ENCODE measurements at places on chromosomes 1 and 21.

GRCh38 chr1:224170748-224171478 lies 12.1 kb upstream of the DEGS1 start:
- no peak for DNase-seq

GRCh38 chr1:84376000-84376910 lies 22.0 kb upstream of the DNASE2B start:
- DNase-seq: no peak

DNA sequence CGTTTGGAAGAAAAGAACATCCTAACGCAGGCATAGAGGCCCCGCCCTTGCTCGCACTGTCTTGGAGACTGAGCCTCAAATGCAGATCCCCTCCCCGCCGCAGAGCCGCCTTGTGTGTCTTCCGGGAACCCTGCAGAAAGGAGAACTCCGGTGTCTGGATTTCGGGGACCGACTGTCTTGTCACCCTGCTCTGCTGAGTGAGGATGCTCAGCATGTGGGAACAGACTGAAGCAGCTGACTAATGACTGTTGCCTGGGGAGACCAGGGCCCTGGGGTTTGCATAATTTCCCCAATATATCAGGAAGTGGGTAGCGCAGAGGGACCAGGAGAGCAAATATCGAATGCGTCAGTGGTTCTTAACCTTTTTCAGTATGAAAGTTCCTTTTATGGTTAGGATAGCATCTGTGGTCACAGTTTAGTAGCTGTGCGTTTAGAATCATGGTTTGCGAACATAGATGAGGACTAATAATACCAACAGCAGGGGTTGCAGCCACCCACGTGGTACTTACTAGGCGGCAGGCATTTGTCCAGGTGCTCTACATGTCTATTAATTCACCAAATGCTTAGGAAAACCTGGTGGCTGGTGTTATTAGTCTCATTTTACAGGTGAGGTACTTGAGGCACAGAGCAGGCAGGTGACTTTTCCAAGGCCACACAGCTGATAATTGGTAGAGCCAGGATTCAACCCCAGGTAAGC lies 14.3 kb downstream of the GPR137B start:
- no peak for DNase-seq

GRCh38 chr1:45473302-45473701 lies 17.7 kb downstream of the TESK2 start:
- DNase-seq: no peak

DNA sequence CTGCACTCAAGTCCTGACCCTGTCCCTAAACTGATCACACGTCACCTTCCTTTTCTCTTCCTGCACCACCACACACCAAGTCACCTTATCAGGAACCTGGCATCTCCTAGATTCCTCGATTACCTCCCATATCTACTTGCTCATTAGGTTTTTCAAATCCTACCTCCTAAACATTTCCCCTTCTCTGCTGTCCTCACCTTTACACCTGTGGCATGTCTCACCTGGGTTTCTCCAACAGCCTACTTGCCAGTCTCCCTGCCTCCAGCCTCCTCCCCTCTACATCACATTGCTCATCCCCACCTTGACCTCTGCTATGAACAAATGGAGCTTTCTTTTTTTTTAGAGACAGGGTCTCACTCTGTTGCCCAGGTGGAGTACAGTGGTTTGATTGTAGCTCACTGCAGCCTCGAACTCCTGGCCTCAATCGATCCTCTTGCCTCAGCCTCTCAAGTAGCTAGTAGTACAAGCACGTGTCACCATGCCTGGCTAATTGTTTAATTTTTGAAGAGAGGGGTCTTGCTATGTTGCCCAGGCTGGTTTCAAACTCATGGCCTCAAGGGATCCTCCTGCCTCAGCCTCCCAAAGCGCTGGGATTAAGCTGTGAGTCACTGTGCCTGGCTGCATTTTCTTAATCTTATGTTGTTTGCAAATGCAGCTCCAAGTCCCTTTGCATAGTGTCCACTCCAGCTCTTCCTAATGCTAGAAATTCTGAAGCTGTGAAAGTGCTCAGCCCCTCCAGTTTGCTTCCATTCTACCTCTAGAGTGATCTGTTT lies 6.3 kb downstream of the IGSF9 start:
- DNase-seq: no peak

DNA sequence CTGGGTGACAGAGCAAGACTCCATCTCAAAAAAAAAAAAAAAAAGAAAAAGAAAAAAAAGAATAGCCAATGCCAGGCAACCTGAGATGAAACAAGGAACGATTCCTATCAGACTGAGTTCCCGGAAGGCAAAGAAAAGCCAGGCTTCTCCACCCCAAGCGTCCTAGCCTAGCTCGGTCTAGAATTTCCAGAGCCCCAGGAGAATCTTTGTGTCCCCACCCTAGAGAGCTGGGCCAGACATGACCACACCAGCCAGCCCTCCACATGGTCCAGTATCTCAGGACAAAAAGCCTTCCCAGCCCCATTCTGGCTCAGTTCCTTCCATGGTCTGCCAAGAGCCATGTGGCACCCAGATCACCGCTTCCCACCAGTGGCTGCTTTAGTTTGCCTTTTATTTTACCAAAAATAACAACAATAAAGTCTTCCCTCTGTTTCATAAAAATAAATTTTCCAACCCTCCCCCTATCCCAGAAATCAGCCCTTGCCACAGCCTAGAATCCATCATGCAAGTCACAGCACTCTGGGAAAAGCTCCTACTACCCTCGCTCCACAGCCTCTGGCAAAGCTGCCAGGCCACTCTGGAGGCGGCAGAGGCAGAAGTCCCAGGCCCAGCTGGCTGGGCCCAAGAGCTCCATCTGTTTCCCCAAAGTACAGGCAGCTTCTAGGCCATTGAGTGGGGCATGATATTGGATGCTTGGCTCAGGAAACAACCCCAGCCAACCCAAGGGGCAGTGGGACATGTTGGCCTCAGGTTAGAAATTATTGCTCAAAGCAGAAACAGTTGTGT lies 3.5 kb upstream of the MKNK1 start:
- DNase-seq: no peak

DNA sequence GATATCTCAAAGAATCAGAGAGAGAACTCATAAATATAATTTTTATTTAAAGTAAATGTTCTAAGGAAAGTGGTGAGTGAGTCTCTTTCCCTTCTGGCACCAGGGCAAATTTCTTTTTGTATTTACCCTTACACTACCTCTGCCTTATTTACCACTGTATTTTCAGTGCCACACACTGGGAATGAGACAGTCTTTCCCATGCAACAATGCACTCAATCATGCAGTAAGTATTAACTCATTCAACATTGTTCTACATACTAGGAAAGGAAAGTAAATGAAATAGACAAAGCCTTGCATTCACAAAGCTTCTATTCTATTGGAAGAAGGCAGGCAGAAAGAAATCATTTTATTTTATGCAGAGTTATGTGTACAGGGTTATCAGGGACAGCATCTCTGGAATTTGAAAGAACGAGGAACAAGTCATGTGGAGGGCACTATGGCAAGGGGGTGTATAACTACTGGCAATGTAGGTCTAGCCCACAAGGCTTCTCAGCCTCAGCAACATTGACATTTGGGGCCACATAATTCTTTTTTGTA lies 129.8 kb upstream of the PRDX6 start:
- no peak for DNase-seq

- no peak for DNase-seq
These were observed 59.5 kb downstream of the KCNN3 start for GRCh38 chr1:154810571-154810970.

- no peak for DNase-seq
These were observed 386.3 kb downstream of the DISC1 start for GRCh38 chr1:232012773-232013386.

DNA sequence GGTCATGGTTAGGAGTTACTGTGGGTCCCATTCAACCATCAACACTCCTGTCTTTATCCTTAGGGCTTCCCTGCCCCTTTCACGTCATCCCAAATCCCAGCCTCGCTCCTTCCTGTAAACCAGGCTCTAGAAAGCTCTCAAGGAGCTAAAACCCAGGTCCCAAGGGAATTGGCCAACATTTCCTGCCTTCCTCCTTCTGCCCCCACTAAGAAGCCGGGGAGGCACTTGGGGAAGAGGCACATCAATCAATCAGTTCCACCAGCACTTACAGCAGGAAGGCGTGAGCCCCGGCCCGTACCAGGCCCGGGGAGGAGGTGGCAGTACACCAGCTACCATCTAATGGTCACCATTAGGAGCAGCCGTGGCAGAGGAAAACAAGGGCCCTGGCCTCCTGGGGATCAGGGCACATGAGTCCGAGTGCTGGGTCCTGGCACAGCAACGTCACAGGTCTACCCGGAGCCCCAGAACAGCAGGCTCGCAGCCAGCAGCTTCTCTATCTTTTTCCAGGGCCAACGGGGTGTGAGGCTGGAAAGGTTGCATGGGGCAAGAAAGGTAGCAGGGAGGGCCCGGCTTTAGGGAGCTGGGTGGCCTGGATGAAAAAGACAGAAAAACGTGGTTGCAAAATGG lies 108.6 kb downstream of the CASZ1 start:
- no peak for DNase-seq

DNA sequence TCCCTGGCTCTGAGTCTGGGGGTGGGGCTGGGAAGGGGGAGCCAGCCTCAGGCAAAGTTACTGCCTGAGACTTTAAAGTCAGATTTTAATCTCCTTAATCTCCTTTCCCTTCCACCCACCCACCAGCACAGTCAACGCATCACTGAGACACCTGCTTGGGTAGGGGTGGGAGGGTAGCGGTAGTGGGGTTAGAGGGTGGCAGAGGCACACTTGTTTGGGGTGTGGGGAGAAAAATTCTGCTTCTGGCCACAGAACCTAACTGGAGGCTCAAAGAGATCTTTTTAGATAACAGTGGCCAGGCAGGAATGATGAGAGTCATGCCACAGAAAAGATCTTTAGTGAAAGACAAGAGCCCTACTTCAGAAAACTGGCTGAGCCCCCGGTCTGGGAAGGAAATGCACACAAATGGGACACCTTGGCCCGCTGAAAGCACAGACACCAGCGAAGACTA lies 44.1 kb downstream of the CD247 start:
- no peak for DNase-seq

DNA sequence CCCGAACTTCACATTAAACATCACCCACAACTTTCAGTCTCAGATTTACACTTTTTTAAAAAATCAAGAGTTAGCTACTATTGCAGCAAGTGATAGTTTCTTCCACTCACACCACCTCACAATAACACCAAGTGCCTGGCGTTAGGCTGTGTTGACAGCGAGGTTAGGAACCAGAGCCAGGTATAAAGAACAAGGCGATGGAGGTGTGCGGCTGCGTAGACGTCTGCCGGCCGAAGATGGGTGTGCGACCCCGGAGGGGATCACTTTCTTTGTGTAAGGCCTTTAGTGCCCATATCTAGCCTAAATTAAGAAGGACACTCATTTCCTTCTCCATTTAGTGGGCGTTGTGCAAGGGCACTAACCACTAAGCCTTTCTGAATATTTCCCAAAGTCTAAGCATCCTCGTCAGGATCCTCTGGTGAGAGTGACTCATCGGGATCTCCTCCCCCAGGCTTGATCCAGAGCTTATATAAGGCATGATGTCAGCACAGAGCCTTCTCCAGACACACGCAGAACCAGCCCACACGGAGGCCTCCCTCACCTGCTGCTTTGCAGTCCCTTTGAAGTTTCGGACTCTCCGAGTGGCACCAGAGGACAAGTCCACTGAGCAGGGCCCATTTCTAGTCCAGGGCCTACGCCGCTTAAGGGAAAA lies 11.8 kb downstream of the NHLH2 start:
- DNase-seq: no peak

DNA sequence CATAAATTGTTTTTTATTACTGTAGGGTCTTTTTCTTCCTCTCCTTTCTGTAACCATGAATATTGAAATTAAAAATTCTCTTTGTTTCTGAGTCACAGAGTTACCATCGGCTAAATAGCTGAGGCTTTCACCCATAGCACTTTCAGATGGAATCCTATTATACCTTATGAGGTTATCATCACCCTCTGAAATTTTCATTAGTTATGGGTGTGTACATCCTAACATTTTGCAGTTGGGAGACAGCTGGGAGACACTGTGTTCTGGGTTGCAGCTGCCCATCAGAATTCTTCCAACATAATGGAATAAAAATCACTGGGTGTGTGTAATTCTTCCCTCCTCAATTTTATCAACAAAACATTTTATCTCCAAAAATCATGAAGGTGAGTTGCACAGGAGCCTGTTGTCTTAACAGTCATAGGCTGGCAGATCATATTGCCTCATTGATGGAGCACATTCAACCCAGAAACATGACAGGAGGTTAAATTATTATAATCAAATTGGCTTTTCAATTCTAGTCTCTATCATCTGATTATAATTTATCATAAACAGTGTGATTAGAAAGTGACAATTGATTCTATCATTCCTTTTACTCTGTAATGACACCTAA lies 17.4 kb downstream of the CYYR1 start:
- no peak for DNase-seq

DNA sequence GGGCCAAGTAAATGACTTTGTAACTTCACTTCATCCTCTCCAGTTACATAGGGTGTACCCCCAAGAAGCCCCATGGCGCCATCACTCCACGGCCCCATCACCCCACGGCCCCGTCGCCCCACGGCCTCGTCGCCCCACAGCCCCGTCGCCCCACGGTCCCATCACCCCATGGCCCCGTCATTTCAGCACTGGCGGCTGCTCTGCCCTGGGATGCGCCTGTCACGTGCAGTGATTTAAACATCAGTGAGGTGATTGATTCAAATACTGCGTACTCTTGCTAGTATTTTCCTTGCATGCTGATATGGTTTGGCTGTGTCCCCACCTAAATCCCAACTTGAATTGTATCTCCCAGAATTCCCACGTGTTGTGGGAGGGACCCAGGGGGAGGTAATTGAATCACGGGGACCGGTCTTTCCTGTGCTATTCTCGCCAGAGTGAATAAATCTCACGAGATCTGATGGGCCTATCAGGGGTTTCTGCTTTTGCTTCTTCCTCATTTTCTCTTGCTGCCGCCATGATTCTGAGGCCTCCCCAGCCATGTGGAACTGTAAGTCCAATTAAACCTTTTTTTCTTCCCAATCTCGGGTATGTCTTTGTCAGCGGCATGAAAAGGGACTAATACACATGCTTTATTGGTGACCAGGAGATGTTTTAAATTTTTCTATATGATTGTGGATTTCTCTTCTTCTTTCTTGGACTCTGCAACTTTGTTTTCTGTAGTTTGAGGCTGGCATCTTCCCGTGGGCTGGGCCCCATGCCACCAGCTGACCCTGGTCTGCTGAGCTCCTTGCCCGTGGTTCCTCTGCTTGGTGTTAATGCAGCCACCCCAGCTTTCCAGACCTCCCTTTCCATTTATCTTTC lies 50.1 kb upstream of the PCBP3 start:
- no peak for DNase-seq

GRCh38 chr1:62038594-62039284 lies 155.9 kb upstream of the L1TD1 start:
- DNase-seq: no peak

DNA sequence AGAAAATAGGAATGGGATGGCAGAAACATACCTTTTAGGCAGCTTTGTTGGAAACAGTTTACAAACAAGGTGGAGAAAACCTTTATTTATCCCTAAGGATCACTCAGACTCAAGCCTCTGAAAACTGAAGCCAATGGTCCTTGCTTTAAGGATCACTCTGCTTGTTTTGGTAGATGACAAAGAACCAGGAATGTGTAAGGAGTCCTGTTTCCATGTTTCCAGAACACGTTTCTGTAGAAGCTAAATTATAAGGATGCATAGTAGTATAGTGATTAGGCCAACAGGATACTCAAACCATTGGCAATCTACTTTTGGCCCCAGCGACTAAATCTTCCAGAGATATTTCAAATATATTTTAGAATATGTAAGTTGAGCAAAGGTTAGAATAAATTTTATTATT lies 149.1 kb upstream of the HP1BP3 start:
- no peak for DNase-seq

- DNase-seq: no peak
These were observed 33.7 kb upstream of the IFI44L start for GRCh38 chr1:78586572-78586971.

All from activated T-cell treated with anti-CD3 and anti-CD28 coated beads for 1 hour (primary cell).